CD4-positive, alpha-beta T cell treated with Interleukin-12 subunit alpha and Interleukin-12 subunit beta, for 1 hour (primary cell): ENCODE measurements at places on chromosomes 1 and 21.

- DNase-seq: no peak
Measured at GRCh38 chr1:3127738-3128137, 58.7 kb downstream of the PRDM16 start.

DNA sequence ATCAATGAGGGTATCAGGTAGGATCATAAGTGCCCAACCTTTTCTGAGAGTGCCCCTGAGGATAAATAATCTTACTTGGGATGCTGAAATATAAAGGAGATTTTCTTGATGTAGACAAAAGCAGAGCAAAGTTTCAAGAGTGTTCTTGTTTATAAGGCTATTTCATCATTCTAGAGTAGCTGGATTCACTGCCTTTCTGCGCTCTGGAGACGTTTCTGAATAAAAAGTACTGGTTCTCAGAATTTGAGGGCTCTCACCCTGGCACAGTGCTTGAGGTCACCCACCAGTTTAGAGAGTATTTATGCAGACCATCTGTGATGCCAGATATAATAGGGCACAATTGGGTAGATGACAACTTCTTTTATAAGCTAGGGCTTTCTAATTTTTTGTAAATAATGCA, 103.3 kb downstream of the GDAP2 start:
- DNase-seq: no peak

DNA sequence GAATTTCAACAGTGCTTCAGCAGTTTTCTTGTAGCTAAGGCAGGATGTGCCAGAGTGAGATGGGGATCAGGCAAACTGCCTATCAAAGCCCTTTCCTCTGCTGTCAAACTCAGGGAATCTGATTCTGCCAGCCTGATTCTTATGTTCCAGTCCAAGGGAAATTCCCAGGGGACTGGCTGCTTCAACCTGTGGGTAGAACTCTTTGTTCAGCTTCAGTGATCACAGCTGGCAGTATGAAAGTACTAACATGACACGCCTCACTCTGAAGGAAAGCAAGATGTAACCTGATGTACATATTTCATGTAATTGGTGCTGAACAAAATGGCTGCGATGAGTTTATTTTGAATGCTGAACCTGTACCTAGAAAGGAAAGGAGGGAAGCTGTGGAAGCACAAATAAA, 40.1 kb upstream of the SLC5A9 start:
- no peak for DNase-seq

GRCh38 chr21:18006691-18007090, 187.5 kb upstream of the C21orf91 start:
- DNase-seq: no peak

DNA sequence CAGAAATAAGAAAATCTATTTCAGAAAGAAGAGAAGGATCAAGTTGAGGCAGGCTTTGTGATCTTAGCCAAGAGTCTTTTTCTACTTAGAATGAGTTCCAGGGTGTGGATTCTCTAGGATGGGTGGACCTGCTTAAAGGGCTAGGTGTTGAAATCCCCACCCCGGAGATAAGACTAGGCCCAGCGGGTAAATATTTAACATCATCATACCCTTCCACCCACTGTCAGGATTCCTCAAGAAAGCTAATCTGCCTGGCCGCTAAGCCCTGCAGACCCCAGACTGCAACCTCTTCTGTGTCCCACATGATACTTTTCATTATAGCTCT, 5.8 kb downstream of the IGSF9 start:
- no peak for DNase-seq

DNA sequence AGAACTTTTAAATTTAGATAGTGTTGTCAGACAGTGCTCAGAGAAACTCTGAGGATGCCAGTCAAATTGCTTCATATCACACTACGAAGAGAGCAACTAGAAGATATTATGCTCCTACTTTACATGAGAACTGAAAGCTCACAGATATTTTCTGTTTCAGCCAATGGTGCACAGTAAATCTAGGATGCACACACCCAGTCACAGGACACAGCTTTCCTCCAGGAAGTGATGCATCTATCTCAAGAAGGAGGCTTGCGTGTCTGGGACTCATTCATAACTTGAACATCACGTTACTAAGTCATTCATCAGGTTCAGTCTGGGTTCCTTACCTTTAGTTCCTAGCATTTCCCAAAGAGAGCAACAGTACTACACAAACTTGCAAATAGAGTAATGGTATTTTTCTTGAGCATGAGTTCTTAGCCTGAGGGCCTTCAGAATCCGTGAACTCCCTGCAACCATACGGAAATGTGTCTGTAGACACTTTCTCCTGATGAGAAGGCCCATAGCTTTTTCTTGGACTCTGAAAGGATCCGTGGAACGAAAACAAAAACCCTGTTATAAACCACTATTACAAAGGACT, 12.2 kb downstream of the ZNF697 start:
- no peak for DNase-seq

DNA sequence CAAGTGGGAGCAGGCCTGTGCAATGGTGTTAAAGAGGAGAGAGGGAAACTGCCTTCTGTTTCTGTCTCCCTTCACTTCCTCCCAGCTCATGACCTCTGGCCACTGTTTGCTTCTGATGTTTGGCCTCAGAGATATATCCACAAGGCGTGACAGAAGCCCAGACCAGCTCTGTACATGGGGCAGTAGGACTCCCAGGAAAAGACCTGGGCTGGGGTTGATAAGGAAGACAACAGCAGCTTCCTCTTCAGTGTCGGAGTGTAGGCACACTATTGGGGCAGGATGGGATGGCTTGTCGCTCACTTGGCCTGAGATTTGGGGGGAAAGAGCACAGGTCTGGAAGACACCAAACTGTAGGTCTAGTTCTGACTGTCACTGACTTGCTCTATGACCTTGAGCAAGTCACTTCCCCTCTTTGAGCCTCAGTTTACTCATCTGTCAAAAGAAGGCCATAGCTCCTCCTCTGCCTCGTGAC, 67.8 kb upstream of the KLHDC7A start:
- DNase-seq: no peak

- no peak for DNase-seq
Measured at GRCh38 chr1:241842565-241842964, 5.4 kb upstream of the EXO1 start.

GRCh38 chr1:97905141-97905940, 15.5 kb downstream of the DPYD start:
- DNase-seq: no peak

- no peak for DNase-seq
Measured at GRCh38 chr1:184473176-184473966, 86.5 kb downstream of the C1orf21 start.

DNA sequence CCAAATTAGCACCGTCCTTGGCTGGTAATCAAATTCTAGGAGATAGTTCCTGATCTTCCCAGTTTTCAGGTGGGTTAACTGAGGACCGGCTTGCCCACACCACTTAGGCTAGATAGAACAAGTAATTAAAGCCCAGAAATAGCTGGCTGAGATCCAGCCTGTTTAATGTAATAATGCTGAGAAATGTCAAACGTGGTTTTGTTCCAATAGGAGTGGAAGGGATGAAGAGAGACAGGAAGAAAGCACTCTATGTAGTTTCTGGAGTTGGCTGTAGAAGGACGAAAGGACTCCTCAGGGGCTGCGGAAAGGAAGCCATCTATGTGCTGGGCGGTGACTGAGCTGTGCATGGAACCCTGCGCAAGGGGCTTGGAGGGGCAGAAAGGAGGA, 18.6 kb downstream of the NAV1 start:
- DNase-seq: no peak

DNA sequence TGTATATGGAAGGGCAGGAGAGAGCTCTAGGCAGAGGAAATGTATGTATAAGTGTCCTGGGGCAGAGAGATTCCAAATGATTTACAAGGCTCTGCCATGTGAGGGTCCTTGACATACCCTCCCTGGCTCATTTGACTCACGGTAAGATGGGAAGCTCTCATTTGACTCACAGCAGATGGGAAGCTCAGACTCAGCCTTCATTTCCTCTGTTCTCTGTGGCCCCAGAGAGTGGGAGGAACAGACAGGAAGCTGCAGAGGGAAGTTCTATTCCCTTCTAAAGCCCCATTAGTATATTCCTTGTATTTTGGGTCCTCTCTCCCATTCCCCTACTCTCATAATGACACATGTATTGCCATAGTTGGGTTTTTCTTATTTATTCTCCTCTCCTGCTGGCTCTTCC, 44.9 kb downstream of the FOXD2 start:
- DNase-seq: no peak

DNA sequence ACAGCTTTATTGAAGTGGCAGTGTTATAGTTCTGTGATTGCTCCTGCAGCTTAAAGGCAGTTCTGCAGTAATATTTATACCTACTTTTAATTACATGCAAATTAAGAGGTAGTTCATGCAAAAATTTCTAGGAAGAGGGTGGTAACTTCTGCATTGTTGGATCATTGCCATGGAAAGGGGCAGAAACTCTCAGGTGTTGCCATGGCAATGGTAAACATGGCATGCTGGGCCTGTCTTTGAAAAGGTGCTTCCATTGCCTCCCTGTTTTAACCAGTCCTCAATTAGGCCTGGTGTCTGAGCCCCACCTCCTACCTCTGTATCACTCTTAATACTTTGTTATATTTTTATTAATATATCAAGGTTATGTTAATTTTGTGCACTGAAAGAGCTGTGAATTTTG, 104.7 kb downstream of the DISC1 start:
- no peak for DNase-seq

DNA sequence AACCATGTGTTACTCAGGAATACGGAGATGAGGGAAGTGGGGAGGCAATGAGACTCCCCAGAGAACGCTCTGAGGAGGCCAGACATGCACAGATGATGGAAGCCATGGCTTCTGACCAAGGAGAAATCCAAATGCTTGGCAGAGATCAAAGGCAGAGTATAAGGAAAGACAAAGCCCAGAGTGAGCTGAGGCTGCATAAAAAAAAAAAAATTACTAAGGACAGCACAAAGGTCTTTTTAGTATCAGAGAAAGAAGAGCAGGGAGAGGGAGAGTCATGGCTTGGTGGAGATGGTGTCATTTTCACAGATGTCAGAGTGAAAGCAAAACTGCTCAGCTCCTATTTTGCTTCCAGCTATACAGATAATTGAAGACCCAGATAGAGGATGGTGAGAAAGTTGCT, 8.1 kb upstream of the NCF2 start:
- no peak for DNase-seq

DNA sequence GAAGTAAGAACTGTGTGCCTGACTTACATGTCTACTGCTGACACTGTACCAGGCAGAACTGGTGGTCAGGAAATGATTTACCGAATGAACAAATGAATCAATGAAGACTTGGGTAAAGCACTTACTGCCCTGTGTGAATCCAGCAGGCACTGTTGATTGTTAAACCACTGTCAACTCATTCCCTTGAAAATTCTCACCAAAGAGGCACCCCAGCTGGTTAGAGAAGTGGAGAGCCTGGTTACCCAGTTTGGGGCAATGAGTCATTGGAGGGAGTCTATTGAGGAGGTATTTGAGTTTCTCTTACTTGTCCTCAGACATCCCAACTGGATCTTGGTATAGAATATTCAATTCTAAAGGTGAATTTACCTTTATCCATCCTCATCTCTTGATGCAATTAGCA, 34.2 kb downstream of the JUN start:
- DNase-seq: no peak

GRCh38 chr1:159933347-159933746, 8.0 kb upstream of the TAGLN2 start:
- DNase-seq: no peak

DNA sequence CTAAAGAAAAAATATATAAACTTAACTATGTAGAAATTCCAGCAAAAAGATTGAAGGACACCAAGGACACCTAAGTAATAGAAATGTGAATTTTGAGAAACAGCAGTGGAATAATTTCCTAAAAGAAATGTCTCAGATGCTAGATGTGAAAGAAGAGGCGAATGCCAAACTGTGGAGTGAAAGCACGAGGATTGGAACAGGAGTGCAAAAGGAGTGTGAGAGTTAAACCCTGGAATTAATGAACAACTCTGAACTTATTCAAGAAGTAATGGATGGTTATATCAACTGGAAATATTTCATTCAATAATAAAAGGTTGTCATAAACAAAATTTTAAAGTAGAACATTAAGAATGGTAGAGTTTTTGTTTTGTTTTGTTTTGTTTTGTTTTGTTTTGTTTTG, 78.5 kb upstream of the SGIP1 start:
- DNase-seq: no peak

DNA sequence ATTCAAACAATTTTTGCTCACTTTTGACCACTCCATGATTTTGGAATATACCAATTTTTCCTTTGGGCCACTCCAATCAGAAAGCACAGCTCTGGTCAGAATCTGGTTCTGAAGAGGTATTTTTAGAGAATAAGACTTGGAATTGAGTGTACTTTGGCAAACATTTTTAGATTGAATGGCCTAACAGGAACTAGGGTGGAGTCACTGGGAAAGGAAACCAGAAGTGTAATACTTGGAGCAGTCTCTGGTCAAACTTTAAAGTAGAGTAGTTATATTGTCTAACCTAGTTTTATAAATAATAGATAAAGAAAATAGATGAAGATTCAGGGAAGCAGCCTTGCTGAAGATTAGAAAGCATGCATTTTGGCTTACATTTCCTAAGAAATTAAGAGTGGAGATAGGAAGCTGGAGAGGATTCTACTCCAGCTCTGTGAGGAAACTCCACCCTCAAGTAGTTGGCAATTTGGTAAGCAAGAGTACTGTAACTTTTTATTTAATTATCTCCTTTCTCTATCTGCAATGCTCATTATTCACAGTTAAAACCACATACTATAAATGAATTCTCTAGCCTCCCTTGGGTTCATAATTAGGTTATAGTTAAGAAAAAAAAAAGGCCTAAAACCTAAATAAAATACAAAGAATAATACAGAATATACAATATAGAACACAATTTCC, 15.8 kb downstream of the STIL start:
- no peak for DNase-seq

- DNase-seq: no peak
Measured at GRCh38 chr1:23558140-23558871, 995 bp downstream of the ID3 start.

DNA sequence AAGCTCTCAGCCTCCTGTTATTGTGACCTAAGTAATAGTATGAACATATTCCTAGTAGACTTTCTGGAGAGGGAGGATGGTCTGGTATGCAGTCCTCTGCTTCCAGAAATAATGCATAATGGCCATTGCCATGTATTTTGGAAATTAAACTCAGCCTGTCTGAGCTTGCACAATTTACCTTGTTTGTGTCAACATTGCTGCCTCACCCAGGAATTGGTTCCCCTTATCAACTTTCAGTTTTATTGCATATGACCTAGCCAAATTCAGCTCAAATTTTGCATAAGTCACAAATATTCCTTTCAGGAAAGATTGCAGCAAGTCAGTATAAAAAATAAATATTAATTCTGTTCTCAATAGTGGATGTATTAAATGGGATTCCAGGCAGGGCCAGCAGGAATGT, 101.9 kb upstream of the SLC5A9 start:
- DNase-seq: no peak

DNA sequence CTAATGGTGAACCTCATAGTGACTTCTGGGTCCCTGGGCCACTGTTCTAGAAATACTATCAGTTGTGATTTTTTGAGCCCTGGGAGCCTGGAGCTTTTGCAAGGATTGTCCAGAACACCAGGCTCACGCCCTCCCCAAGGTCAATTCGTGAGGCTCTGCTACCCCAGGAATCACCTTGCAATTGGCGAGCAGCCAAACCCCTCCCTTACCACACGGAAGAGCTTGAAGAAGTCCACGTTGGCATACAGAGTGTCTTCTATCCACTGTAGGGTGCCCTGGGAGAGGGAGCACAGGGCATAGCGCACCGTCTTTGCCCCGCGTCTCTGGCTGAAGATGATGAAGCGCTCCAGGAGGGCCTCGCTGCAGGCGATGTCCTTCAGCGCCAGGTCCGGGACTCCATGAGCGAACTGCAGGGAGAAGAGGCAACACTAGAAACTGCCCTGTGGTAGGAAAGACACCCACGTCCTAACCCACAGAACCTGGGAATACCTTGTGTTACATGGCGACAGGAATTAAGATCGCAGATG, 22.3 kb downstream of the ABCA4 start:
- no peak for DNase-seq

- no peak for DNase-seq
Measured at GRCh38 chr1:25197235-25197975, 34.9 kb downstream of the SYF2 start.
